ENCODE measurements at places on chromosomes 13 and 19. TPM values are rescaled to one million over a fixed set of nuclear protein-coding genes. Genes with fewer than 3 reads are reported as not detected.
A peak's percentile ranks its signal among the peaks of the same experiment; 100 is the strongest.

GRCh38 chr19:5666921-5667610 lies 13.2 kb downstream of the MICOS13 start:
- DNase-seq: no peak

DNA sequence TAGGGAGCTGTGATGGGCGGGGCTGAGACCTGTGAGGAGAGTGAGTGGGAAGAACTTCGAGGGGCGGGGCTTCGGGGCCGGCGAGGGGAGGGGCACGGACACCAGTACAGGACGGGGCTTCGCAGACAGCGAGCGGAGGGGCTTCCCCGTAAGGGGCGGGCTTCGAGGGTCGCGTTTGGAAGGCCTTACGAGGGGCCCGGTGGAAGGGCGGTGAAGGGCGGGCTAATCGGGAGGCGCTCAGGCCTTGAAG lies 4.1 kb upstream of the EMP3 start:
- peak; percentile 31 for DNase-seq

DNA sequence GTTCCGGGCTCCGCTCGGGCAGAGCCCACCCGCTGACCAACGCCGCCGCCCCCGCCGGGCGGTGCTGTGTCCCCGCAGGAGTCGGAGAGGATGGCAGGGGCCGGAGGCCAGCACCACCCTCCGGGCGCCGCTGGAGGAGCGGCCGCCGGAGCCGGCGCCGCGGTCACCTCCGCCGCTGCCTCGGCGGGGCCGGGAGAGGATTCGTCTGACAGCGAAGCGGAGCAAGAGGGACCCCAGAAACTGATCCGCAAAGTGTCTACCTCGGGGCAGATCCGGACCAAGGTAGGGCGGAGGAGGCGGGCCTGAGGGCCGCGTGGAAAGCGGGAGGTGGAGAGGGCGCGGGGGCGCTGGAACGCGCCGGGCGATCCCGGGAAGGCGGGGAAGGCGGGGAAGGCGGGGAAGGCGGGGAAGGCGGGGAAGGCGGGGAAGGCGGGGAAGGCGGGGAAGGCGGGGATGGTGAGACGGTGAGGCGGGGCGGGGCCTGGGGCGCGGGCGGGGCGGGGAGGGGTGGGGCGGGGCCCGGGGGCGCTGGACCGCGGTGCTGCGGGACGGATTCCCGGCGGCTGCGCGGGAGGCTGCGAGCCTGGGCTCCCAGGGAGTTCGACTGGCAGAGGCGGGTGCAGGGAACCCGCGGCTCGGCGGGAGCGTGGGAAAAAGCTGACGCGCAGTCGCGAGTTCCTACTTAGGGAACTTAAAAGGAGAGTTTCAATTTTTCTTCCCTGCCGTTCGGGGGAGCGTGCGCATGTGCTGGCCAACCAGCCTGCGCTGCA lies 421 bp downstream of the DGKH start:
- peak; percentile 72 for DNase-seq

DNA sequence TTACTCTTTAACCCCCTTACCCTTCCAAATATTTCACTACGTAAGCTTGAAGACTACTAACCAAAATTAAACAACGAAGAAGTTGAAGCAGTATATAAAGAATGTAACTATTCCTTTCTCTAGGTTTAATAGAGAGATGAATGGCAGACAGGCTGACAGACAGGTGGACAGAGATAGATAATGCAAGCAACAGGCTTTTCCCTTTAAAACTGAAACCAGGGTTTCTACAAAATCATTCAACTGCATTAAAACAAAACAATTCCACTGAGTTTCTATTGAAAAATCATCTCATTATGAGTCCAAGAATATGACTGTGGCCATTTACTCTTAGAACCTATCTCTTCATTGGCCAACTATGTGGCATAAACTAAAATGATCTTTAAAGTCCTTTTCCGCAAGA lies 15.2 kb downstream of the LNX2 start:
- DNase-seq: no peak

DNA sequence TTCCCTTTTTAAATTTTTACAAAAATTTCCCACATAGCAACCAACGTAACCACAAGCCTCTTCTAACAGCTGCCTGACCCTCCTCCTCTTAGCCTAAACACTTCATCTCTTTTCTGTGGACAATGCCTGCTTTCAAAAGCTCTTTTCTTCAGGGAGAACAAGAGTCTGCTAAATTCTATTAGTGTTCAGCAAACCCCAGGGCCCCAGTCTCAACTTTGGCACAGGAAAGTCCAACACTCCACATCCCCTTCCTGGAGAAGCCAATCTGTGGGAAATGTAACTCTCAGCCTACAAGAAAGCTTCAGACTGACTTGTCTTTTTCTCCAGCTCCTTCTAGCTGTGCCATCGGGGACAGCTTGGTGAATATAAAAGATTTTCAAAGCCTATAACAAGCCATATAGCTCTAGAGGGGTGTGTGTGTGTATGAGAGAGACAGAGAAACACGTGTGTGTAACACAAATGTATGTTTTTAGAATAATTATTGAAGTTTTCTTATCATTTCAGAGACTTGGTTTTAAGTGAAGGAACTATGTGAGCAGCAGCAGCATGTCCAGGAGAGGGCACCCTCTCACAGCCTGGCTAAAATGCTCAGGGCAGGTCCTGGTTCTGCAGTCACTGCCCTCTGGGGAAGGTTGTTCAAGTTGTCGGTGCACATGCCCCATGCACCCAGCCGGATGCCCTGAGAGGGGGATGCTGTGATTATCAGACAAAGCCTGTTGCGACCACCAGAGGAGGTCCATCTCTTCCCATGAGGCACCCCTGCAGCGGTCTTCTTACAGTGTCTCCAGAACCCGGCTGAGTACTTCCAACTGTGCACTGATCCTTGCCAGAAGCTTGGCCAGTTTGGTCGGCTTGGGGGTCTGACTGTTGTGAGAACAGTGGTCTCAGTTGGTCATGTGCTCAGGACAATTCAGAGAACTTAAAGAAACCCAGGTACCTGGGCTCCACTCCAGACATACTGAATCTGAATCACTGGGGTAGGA lies 34.4 kb downstream of the CCDC70 start:
- DNase-seq: peak; percentile 39

DNA sequence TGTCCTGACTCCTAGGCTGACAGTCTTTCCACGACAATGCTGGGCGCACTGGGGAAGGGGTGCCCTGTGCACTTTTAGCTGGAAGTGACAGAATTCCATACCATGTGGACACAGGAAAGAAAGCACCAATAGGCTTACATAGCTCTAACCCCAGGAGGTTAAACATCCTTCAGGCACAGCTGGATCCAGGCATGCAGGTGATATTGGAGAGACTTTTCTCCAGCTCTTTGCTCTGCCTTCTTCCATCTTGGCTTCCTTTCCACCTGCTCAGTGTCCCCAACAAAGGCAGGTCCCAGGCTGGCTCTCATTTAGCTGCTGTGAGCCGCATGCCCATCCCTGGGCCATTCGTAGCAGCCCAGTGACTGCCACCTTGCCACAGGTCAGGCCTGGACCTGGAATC lies 61.1 kb upstream of the LDLR start:
- DNase-seq: no peak

DNA sequence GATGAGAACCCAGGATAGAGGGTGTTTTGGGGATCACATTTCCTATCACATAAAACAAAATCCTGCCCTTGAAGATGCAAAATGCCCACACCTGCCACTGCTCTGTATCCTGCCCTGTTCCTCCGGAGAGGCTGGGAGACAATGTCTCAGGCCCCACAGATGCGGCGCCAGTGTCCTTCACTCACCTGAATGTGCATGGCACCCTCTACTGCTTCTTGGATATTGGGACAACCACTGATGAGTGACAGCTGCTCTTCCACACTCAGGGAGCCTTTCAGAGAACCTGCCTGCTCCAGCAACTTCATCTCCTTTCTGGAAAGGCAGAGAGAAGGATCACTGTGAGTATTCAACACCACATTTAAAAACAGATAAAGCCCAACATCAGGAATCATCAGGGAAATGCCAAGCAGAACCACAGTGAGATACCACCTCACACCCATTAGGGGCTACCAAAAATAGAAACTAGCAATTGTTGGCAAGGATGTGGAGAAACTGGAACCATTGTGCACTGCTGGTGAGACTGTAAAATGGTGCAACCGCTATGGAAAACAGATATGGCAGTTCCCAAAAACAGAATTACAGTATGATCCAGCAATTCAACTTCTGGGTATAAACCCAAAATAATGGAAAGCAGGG lies 36.4 kb downstream of the CRYL1 start:
- no peak for DNase-seq

DNA sequence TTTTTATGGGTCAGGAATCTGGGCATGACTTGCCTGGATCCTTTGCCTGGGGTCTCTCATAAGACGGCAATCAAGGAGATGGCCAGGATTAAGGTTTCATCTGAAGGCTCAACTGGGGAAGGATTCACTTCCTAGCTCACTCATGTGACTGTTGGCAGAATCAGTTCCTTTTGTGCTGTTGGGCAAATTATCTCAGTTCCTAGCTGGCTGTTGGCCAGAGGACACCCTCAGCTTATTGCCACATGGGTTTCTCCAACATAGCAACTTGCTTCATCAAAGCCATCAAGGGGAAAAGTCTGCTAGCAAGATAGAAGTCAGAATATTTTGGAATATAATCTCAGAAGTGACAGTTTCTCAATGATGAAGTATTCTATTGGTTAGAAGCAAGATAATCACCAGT lies 12.2 kb upstream of the EVI5L start:
- DNase-seq: no peak

DNA sequence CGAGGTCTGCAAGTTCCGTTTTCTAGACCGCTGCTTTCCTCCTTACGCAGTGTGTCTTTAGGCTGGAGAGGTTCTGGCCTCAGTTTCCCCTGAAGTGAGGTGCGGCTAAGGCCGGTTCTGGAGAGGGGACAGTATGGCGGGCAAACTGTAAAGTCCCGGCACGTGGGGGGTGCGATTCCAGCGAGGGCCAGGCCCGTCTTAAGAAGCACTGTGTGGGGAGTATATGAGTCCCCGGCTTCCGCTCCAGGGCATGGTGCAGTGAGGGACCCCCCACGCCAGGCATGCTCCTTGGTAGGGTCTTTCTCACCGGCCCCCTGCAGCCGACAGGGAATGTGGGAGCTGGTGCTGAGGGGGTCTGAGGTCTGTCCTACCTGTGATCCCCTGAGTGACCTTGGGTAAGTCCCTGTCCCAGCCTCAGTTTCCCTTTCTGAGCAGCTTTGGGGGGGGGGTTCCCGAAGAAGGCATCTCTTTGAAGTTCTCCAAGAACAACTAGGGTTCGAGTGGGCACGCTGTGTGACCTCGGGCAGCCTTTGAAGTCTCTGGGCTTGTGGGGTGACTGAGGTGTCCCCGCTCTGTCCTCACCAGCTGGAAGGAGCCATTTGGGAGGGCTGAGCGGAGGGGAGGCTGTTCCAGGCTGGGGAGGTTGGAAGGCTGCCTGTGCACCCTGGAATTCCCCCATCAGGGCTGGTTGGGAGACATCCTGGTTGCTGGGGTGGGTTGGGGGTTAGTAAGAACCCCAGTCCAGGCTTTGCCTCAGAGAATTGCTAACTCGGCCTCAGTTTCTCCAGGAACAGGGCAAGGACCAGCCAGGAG lies 1.5 kb downstream of the NFIC start:
- no peak for DNase-seq

DNA sequence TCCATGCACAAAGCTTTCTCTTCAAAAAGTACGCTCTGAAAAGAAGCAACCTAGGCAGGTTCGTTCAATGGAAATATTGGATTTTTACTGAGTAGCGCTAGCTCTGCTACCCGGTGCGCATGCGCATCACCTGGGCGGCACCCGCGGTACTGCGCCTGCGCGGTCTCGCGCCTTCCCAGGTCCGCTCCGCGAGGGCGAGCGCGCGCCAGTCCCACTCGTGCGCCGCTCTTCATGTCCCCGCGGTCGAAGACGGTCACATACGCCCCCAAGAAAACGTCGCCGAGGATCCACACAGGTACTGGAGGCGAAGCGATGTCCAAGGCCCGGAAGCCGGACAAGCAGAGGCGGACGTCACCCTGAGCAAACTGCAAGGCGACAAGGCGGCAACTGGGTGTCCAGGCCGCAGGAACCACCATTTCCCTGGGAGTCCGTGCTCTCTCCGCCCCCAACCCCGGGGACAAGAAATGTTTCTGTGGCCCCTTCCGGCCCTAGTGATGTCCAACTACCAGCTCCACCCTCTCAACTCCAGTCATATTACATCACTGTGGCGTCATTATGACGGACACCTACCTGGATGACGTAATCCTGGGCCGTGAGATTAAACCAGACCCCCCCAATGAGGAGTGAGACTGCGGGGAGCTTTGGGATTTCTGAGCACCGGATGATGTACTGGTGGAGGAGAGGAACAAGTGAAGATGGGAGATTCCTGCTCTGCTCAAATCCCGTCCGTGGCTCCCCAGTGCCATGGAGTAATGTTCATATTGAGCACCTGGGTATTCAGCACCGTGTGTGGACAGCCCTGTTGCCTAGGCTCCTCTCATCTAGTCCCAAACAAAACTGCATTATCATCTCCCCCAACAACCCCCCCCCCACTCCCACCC lies 4.8 kb upstream of the KCNC3 start:
- DNase-seq: no peak

GRCh38 chr13:74561155-74561554 lies 427.0 kb upstream of the KLF12 start:
- DNase-seq: no peak

DNA sequence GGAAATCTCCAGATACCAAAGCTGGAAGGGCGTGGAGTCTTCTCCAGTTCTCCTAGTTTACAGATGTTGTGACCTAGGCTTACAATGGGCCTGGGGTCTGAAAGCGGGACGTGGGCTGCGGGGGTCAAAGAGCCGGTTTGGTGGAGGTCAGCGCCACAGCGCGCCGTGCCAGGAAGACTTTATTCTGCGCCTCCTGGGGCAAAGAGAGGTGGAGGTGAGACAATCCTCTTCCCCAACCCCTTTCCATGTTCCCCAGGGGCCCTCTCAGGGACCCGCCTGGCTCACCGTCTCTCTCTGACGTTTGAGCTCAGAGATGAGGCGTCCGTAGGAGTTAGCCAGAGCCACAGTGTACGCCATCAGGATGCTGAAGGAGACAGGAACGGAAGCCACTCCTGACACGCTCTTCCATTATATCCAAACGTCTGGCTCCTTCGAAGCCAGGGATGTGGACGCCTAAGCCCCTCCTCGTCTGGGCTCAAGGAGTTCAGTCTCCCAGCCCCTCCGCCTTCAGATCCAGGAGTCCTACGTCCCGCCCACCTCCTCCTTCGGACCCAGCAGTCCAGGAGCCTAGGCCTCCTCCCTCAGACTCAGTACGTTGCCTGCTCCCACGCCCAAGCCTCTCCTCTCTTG lies 776 bp upstream of the LENG1 start:
- DNase-seq: no peak

GRCh38 chr13:105642511-105642958 lies 892.9 kb downstream of the EFNB2 start:
- DNase-seq: peak; percentile 61

GRCh38 chr13:80469853-80470381 lies 129.0 kb upstream of the SPRY2 start:
- peak; percentile 81 for DNase-seq

GRCh38 chr13:98571955-98572662 lies 4.8 kb downstream of the STK24 start:
- DNase-seq: peak; percentile 43

Gene RASIP1
- not detected for total RNA-seq

Gene ZNF415
- total RNA-seq: not detected

Gene APOE
- total RNA-seq: 1.4 TPM

Gene NPHS1
- total RNA-seq: not detected

Gene GADD45B
- 40.0 TPM for total RNA-seq

Gene ACP7
- total RNA-seq: 6.4 TPM

Gene URI1
- total RNA-seq: 54.3 TPM
